ENCODE measurements at places on chromosomes 12 and 14. TPM values are rescaled to one million over a fixed set of nuclear protein-coding genes. Genes with fewer than 3 reads are reported as not detected.

The TMEM63C gene
- total RNA-seq = not detected

The RNASE9 gene
- total RNA-seq = not detected

The CAPZA3 gene
- total RNA-seq = not detected

The ZNF891 gene
- total RNA-seq = 1.1 TPM

The KRT79 gene
- total RNA-seq = not detected

The LYZ gene
- total RNA-seq = not detected

The GYS2 gene
- not detected for total RNA-seq

The INHBC gene
- total RNA-seq = under 0.01 TPM

The PRB2 gene
- total RNA-seq = not detected

The SMOC1 gene
- total RNA-seq = 25.2 TPM

The GALNT8 gene
- total RNA-seq = 0.39 TPM

The ANKRD33 gene
- total RNA-seq = 1.5 TPM

The ADAM21 gene
- total RNA-seq = 0.39 TPM

The ZFHX2 gene
- 0.73 TPM for total RNA-seq

The KRT2 gene
- total RNA-seq = not detected

The ADCK1 gene
- total RNA-seq = 7.0 TPM

The RNF212B gene
- not detected for total RNA-seq

The CLEC4C gene
- total RNA-seq = not detected

The LRP1 gene
- 425 TPM for total RNA-seq

The SERPINA10 gene
- not detected for total RNA-seq

The OVCH1 gene
- total RNA-seq = 0.98 TPM

The STAC3 gene
- 0.59 TPM for total RNA-seq

The BDKRB1 gene
- 6.1 TPM for total RNA-seq

The KCNMB4 gene
- total RNA-seq = 0.37 TPM

The BTG1 gene
- total RNA-seq = 14.0 TPM

The SSTR1 gene
- total RNA-seq = under 0.01 TPM

The RFX4 gene
- not detected for total RNA-seq
